MCF 10A (cell line): ENCODE measurements at places on chromosomes 4 and X. TPM values are rescaled to one million over a fixed set of nuclear protein-coding genes. Genes with fewer than 3 reads are reported as not detected.

Gene ZCCHC18
- total RNA-seq, result not detected in 2 replicates

Gene LARP1B
- total RNA-seq, result 56.1 and 62.8 TPM in 2 replicates

Gene TLR6
- total RNA-seq, result 7.7 and 11.4 TPM in 2 replicates

Gene PLAC8
- total RNA-seq, result 2.0 and 3.3 TPM in 2 replicates

Gene PHKA1
- total RNA-seq, result 8.9 and 9.1 TPM in 2 replicates

Gene GRIA2
- not detected in 2 replicates for total RNA-seq

Gene AP1AR
- total RNA-seq, result 38.4 and 39.7 TPM in 2 replicates

Gene MAPK10
- total RNA-seq, result 4.7 and 5.3 TPM in 2 replicates

DNA sequence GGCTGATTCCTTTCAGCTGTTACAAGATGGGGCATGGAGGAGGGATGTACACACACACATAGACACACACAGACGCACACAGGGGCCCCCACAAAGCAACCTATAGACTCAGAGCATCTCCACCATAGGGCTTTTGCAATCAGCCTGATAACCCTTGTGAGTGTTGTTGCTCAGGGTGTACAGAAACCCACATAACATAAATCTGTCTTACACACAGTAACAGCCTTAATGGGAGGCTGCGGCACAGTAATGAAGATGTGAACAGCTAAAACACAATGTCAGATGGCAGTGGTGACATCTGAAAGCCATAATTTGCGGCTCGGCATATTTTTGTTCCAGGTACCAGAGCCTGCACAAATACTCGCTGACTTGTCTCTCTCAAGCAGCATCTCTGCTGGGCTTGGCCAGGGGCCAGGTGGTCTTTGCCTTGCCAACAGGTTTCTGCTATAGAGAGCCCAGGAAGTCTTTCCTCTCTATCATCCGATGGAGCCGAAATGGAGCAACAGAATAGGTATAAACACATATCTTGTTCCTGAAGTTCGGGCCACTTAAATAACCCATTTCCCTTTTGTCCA, 357.2 kb upstream of the GATB start:
- DNase-seq, result no peak

DNA sequence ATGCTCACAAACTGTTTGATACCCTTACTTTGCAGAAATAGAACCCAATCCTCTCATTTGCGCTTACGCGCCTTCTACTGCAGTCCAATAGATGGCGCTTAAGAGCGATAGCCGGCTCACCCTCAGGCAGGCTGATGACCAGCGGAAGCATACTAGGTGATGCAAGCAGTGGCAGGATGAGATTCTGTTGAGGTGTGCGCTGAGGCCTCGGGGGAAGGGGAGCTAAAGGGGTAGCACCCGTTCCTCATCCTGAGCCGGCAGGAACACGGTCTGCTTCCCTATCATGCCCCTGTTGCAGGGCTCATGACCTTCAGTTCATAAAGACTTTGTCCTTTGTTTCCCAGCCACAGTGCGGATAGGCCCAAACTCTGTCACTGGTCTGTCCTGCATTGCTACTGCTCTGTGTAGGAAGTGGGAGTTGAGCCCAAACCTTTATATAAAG, 628.9 kb downstream of the TLL1 start:
- DNase-seq, result no peak

DNA sequence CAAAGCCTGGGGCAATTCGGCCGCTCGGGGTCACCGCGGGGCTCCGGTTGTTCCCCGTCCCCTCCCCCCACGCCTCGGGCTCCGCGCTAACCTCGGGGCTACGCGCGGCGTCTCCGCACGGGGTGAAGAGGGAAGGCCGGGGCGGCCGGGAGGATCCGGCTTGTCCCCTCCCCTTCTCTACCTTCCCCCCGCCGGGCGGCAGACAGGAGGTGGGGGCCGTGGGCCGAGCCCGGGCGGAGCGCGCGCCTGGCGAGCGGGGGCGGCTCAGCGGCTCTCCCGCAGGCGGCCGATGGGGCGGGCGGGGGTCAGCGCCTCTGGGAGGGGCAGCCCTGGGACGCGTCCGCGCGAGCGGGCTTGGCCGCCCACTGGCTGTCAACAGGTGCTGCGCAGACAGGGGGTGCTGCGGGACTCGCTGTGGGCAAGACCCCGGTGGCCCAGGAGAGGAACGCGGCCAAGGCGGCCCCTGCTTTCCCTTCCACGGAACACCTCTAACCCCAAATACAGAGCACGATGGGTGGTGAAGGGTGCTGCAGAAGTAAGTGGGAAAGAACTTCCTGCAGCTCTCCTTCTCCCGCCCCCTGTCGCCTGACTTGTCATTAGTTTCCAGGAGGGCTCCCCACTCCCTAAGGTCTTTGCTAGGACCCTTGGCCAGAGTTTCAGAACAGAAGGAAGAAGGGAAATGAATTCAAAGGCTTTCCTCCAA, at the start of gene PDGFC:
PDGFC (minus strand) TSS at position 124 of the 703 bp plus-strand sequence. CDS start 896 bp downstream, outside the sequence.
- peak; percentile 63 for DNase-seq

GRCh38 chr4:52421811-52422213, 237.3 kb downstream of the USP46 start:
- DNase-seq, result no peak

- no peak for DNase-seq
These were observed 192.7 kb downstream of the PTTG2 start for GRCh38 chr4:38152721-38153386.

DNA sequence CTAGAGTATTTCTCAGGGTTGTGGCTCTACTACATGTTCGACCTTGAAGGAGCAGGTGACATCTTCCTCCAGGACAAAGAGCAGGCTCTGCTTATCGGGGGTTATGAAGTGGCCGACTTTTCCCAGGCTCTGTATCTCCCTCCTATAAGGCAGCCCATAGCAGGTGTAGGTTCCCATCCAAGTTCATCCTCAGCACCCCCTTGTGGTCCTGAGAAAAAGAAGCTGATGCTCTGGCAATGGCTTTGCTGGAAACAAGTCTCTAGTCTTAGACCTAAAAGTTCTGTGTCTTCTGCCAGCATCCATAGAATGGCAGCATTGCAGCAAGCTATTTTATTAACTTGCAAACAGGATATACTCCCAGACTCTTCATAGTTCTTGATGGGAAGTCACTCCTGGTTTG, 836.6 kb upstream of the PRKX start:
- no peak for DNase-seq

GRCh38 chr4:145808021-145808650, 128.2 kb downstream of the C4orf51 start:
- DNase-seq, result peak; percentile 97

GRCh38 chr4:123345137-123345934, 51.3 kb upstream of the SPRY1 start:
- no peak for DNase-seq

DNA sequence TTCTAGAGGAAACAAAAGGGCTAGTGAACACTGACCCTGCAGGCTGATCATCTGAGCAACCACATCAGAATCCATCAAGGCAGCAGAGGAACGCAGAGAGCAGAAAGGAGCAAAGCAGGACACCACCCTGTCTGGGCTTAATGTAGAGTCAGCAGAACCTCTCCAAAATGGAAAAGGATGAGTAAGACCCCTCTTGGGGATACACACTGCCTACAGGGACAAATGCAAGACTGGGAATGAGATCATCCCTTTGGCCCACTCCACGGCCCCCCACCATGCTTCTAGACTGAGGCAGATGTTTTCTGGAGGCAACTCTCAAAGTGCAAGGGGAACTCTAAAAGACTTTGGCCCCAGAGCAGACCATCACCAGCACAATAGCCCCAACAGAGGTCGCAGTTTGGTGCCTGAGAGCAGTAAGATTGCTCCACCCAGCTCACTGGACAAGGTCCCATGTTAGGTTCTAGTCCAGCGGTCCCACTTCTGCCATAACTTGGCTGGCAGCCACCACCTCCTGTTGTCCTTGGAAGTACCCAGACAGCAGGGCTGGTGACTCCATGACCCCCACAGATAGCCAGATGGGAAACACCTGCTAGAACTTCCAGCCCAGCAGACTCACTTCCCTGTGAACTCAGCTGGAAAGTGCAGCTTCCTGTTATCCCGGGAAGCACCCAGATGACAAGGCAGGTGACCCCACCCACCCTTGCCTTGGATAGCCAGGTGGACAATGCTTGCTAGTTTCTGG, 372.7 kb downstream of the INPP4B start:
- DNase-seq, result no peak

DNA sequence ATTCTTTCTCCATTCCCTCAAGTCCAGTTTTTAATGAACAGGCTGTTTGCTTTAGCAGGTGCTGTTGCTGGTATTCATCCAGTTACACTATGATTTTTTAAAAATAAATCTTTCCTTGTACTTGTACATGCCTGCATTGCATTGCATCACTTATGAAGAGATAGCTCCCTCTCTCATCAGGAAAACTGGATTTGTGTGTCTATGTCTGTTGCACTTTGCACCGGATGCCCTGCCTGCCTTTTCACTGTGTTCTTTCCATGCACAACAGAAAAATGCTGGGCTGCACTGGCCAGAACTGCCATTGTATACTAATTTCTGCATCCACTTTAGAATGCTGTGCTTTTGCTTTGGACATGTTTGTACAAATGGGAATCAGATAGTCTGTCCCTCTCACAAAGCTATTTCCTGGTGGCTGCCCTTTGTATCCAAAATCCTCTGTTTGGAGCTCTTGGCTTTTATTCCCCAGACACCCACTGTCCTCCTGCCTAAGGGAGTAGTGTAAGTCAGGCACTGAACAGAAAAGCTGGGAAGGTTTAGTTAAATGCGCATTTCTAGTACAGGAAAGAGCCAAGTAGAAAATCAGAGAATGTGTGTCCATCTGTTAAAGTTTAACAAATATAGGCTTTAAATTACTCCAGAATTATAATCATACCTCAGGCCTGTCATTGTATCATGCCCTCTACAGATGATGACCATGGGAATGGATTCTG, 119.1 kb downstream of the MBNL3 start:
- no peak for DNase-seq

DNA sequence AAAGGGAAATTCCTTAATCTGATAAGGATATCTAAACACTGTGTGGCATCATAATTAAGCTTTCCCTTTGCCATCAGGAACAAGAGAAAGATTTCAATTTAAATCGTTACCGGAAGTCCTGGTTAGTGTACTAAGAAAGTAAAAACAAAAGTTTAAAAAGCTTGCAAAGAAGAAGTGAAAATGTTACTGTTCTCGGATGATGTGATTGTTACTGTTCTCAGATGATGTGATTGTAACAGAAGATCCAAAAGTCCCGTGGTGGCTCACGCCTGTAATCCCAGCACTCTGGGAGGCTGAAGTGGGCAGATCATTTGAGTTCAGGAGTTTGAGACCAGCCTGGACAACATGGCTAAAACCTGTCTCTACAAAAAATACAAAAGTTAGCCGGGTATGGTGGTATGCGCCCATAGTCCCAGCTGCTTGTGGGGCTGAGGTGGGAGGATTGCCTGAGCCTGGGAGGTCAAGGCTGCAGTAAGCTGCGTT, 62.5 kb downstream of the RGS12 start:
- no peak for DNase-seq

DNA sequence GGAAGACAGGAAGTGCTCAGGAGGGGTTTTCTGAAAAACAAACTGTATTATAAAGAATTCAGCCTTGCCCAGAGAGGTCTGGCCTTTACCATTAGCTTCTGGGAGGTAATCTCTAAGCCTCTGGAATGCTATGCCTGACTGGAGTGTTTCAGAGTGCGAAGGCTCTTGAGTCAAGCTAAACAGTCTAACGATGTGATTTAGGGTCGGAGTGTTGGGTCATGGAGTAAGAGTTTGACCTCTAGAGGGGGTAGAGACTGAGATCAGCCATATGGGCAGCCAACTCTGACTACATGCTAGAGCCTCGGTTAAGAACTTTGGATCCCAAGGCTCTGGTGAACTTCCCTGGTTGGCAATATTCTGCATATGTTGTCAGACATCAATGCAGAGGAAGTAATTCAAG, 15.0 kb downstream of the BOD1L1 start:
- DNase-seq, result no peak

DNA sequence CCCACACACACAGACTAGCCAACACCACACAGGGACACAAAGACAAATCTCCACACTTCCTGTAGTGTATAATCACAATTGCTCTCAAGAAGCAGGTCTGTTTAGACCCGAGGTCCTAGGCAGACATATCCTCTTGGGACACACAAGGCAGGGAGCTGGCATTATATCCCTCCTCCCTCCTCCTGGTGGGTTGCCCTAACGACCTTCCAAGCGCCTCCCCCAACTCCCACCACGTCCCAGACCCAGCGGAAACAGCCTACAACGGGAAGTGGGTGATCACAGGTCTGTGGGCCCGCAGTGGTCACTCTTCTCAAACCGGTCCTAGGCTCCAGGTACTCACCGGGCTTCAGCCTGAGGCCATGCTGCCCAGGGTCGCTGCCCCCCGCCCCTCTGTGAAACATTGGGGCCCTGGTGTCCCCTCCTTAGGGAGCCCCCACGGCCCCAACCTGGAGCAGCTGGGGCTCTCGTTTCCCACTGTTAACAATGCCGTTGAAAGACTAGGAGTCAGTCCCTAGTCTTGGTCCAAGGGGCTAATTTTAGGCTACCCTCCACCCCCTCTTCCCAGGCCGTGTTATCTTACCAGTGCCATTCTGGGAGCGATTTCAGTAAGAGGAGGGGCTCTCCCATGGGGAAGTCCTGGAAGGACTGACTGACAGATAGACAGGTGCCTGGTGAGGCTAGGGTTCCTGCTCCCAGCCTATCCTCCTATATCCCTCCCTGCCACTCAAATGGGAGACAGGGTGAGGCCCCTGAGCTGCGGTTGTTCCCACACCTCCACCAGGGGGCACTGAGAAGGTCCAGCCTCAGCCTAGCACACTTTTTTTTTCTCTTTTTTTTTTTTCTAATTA, at the start of gene ASB12:
ASB12 (minus strand) TSS at position 485 of the 848 bp plus-strand sequence. CDS start 4,957 bp downstream, outside the sequence.
- no peak for DNase-seq

GRCh38 chr4:102324730-102325129, 20.6 kb downstream of the SLC39A8 start:
- DNase-seq, result no peak

GRCh38 chr4:55038176-55038890, 87.1 kb downstream of the KDR start:
- peak; percentile 77 for DNase-seq

DNA sequence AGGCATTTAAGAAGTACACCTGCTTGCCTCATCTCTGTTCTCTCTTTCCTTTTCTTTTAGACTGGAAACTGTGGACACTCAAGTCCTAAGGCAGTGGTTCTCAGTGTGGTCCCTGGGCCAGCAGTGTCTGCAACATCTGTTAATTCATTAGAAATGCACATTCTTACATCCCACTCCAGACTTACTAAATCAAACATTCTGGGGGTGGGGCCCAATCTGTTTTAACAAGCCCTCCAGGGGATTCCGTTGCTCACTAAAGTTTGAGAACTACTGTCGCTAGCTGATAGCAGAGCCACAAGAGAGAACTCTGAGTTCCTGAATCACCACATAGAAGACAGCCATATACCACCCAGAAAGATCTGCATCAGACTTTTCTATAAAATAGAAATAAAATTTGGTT, 430.6 kb downstream of the BCOR start:
- no peak for DNase-seq

DNA sequence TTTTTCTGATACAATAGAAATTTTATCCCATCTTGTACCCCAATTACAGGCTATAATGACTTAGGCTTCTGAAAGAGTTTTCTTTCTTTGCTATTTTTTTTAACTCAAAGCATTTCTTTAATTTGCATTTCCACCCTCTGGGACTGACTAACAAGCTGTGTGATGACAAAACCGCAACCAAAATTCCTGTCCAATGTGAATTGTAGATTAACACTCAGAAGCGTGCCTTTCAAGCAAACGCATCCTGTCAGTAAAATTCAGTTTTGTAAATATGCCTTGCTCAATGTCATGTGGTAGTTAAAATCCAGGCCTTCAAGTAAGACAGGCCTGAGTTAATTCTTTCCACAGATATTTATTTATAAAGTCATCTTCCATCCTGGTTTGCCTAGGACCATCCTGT, 50.3 kb downstream of the STK32B start:
- no peak for DNase-seq
